ENCODE measurements at places on chromosomes 16 and 17.
A peak's percentile ranks its signal among the peaks of the same experiment; 100 is the strongest.

DNA sequence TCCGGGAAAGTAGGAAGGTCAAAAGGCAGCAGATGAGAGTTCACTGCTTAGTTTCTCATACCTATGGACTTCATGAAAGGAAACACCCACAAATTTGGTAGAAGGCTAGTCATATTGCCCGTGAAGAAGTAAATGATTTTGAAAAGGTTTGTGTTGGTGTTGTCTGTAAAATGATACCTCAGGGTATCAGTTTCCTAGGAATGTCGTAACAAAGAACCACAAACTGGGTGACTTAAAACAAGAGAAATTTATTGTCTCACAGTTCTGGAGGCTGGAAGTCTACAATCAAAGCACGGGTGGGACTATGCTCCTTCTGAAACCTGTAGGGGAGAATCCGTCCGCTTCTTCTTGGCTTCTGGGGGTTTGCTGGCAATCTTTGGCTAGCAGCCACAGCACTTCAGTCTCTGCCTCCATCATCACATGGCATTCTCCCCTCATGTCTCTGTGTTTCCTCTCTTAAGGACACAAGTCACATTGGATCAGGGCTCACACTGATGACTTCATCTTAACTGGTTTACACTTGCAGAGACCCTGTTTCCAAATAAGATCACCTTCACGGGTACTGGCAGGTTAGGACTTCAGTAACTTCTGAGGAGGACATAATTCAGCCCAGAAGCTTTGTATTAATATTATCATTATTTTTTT, 2.0 kb upstream of the NAE1 start:
- DNase-seq: peak; percentile 14

DNA sequence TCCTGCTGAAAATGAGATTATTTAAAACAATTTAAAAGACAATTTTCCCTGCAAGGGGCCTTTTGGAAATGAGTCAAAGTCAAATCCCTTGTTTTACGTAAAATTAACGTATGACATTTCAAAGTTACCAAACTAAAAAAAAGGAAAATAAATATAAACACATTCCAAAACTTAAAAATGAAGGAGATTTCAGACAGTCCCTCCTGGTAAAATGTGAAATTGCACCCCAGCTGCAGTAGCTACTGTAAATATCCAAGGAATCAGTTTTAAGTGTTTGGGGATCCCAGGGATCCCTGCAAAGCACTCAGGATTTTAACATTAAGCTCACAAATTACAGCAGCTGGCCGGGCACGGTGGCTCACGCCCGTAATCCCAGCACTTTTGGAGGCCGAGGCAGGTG, 63.3 kb downstream of the NXN start:
- no peak for DNase-seq

DNA sequence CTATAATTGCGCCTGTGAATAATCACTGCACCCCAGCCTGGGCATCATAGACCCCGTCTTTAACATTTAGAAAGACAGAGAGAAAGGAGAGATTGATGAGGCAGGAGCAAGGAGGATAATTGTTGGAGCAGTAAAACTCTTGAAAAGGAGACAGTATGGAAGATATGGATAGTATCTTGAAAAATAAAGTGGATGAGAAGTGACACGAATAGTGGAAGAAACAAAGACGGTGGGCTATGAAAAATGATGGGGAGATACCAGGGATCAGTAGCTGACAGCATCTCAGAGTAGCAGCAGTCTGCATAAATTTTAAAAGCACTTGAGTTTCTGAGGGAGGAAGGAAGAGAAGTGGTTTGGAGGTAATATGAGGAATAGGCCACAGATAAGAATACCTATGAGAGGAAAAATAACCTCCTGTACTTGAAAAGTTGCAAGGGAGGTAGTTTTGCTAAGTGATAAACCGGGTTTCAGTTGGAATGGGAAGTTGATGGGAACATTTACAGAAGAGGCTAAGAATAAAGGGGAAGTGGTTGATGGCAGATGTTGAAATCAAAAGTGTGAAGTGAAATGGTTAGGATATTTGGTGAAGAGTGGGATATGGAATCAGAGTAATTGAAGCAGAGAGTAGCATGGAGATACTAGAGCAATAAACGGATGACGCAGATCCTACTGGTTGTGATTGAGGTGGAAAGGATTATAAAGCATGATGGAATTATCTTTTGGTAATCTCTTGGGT, 1.8 kb upstream of the PPM1D start:
- no peak for DNase-seq

DNA sequence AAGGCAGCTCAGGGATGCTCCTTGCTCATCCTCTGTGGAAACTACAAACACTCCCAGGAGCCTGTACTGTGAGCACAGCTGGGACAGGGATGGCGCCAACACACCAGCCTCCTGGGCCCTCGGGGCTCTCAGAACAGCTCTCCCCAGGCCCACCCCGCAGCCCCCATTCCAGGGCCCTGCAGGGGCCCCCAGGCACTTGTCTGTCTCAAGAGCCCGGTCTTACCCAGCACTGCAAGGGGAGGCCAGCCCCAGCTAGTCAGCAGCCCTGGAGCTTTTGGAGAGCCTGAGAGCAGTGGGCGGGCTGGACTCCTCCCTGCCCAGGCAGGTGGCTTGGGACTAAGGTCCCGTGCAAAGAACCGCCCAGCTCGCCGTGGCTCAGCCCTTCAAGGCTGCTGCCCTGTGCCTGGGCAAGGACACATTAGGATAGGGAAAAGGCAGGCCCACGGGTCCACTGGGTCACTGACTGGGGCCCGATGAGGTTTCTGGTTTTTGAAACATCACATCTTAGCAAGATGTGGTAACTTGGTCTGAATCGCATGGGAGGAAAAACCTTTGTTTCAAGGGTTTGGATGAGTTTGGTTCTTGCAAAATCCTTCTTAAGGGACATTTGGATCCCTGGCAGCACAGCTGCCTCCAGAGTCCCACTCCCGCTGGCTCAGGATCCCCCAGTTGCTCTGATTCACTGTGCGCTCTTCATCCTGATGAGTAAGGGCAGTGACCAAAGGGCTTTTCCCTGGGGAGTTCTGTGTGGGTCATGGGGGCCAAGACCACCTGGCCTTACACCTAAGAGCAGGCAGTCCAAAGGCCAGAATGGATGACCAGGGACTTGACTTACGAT, 2.8 kb downstream of the DNASE1L2 start:
- no peak for DNase-seq

DNA sequence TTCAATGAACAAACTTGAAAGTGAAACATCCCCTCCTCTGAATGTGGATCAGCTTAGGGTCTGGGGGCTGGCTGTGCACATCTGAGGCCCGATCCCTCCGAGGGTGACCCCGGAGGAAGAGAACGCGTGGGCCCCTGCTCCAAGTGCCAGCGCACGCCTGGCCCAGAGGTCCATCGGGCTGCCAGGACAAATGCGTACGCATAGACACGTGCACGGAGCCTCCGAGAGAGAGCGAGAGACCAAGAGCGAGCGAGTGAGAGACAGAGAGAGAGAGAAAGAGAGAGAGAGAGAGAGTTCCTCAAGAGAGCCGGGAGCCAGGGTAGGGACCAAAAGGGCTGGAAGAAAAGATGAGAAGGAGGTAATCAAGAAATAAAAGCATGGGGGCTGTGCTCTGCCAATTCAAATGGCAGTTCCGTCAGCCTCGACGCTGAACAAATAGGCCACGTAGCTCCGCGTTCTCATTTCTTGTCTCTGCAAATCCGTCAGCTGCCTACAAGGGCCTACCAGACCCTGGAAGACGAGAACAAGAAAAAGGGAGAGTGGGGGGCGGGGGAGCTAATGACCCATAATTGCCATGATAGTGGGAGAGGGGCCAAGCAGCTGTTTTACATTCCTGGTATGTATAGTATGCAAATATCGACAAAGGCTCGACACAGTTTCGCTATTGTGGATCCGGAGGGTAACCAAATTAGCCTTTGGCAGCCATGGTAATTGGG, 435.3 kb upstream of the ZFHX3 start:
- no peak for DNase-seq

- DNase-seq: no peak
These were observed 38.6 kb upstream of the PMFBP1 start for GRCh38 chr16:72210555-72210954.

GRCh38 chr17:7295230-7296180, 1.1 kb upstream of the YBX2 start:
- no peak for DNase-seq

GRCh38 chr17:52419229-52419641, 260.7 kb upstream of the CA10 start:
- DNase-seq: no peak
